Right ventricle myocardium inferior (tissue), 1 donor: ENCODE measurements at places on chromosomes 2 and 18.

DNA sequence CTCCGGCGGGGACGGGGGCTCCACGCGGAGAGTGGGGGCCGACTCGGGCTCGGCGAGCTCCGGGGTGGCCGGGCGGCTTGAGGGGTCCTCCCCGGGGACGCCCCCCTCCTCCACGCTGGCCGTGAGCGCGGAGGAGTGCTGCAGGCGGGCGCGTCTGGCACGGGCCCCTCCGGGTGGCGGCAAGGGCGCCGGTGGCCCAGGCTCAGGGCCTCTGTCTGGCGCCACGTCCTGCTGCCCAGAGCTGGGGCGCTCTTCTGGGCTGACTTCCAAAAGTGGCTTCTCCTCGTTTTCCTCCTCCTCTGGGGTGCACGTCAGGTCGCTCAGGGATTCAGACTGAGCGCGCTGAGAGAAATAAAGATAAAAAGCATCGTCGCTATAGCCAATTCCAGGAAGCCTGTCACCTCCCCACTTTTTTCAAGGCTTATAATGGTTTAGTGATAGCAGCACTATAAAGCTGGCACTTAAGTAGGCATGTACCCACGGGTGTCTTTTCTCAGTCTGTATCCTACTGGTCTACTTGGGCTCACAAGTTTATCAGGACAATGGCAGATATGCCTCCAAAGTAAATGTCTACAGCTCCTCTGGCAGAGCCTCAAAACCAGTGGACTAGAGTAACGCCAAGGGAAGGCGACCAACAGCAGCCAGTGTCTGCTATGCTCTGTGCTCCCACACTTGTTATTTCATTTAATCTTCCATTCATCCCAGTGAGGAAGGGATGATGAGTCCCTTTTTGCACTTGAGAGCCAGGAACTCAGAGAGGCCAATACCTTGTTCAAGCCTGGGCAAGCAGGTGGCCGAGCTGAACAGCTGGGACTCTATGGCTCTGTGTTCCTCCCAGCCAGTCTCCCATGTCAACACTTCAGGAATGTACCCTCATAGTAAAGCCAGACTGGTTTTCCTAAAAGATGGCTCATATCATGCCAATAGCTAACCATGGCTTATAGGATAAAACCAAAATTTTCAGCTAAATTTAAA is 92.6 kb upstream of the MGAT4A start:
- no peak for DNase-seq

DNA sequence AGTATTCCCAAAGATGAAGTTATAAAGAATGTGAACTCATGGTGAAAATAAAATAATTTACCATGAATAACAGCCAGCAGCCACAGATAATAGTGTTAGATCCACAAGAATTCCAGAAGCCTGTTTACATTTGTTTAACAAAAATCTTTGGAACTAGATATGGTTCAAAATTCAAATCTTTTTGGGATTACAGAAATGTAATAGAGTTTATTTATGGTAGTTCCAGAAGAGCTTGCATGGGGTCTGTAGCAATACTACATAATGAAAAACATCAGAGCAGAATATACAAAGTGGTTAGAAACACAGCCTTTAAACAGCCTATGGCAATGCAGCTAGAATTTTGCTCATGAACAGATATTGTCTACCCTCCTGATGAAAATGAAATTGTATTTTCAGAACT is 179.1 kb downstream of the RDH14 start:
- DNase-seq: no peak

- DNase-seq: no peak
Measured at GRCh38 chr2:71785516-71785981, 332.2 kb downstream of the DYSF start.

DNA sequence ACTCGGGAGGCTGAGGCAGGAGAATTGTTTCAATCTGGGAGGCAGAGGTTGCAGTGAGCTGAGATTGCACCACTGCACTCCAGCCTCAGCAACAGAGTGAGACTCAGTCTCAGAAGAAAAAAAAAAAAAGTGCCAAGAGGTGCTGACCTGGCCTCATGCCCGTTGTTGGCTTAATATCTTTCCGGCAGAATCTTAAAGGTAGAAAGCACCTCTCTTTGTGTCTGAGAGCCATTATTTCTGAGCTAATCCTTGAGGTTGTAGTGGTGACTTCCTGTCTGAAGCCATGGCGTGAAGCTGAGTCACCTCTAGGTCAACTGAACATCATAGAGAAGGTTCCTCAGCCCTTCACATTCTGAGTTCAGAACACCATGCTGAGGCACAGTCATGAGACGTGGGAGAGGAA is 60.4 kb downstream of the WDSUB1 start:
- no peak for DNase-seq

- DNase-seq: no peak
Measured at GRCh38 chr2:52395912-52396311, 1364.0 kb upstream of the NRXN1 start.

DNA sequence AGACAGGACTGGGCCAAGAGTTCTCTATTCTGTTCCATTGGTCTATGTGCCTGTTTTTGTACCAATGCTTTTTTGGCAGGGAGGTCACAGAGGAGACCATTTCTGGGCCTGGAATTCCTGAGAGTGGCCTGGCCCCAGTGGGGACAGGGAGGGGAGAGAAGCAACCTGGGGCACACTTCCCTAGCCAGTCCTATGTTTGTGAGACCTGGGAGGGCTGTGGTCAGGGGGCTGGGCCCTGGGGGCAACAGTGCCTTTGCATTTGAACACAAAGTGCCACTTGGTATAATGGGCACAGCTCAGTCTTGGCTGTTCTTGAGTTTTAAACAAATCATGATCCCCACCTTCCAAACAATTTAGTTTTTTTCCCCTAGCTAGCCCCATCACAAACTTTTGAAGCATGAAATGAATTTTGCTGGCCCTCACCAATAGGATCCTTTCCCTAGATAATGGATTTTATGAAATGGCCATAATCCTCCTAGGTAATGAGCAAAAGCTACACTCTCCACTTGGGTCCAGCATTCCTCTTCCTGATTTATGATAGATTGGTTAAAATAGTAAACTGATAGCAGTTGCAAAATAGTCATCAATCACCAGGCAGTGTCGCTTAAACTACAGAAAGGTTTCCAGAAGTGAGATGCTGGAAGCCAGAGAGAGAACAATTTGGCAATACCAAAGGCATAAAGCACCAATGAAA is 133.5 kb downstream of the GLI2 start:
- DNase-seq: peak; percentile 59

GRCh38 chr2:237500681-237501424 is 13.8 kb downstream of the MLPH start:
- no peak for DNase-seq

GRCh38 chr2:102498414-102498813 is 25.4 kb downstream of the SLC9A4 start:
- DNase-seq: no peak

GRCh38 chr2:189954989-189955388 is 107.5 kb downstream of the MSTN start:
- DNase-seq: no peak

GRCh38 chr2:100941646-100942240 is 60.3 kb upstream of the RPL31 start:
- no peak for DNase-seq

DNA sequence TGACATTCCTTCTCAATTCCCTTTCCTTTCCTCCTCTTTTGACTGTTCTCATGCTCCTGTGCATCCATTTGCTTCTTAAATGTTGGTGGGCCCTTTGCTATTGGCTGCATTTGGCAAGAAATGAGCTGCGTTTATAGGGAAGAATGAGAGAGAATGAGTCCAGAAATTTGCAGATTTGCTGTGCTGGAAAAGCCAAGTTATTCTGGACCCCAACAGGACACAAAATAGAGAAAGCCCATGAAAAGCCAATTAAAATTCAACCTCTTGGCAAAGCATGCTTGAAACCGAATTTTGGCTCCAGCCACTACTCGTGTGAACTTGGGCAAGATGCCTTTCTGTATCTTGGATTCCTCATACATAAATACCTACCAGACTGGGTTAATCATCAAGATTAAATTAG is 1.3 kb upstream of the SCLY start:
- no peak for DNase-seq

- DNase-seq: peak; percentile 73
Measured at GRCh38 chr2:240452462-240453256, 17.2 kb downstream of the GPC1 start.

GRCh38 chr2:203763241-203763937 is 57.0 kb downstream of the CD28 start:
- no peak for DNase-seq

DNA sequence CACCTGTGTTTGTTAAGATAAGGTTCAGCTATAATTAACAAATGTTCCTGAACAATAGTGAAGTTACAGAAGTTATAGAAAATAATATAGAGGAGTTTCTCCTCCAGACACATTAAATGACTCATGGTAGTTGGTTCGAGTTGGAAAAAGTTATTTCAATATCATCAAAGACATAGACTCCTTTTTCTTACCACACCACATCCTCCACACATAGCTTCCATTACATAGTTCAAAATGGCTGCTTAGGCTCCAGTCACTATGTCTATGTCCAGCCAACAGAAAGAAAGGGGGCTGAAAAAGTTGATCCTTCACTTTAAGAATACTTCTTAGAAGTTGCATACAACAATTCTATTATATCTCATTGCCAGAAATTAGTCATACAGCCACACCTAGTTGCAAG is 50.7 kb downstream of the DYNAP start:
- DNase-seq: no peak

- no peak for DNase-seq
Measured at GRCh38 chr2:112296407-112296806, 21.0 kb downstream of the ZC3H6 start.

DNA sequence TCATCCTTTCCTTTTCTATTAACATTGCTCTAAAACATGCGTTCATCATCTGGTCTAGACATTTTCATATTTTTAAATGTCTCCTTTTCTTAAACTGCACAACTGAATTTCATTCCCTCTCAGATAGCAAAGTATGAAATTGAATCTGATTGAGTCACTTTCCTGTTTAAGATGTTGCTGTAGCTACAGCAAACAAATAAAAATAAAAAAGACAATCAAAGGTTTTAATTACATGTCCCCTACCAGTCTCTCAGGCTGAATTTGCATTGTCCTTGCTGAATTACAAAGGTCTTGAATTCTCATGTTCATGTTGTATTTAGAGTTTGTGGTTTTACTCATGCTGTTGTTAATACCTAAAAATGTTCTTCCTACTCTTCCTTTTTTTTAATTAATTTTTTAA is 537.9 kb upstream of the LRATD1 start:
- no peak for DNase-seq

DNA sequence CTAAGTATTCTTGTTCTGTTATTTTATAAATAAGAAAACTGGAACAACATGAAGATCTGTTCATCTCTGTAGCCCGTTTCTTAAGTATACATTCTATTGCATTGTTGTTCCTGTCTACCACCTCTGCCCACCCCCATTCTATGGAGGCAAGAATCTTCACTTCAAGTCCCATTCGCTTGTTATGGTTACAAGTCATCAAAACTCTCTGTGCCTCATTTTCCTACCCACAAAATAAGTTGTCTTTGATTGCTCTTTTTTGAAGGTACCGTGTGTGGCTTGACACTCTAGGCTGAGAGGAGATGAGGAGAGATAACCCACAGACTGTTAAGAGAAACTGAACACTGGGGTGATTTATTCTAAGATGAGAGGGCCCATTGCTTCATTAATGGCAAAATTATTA is 2.9 kb upstream of the EVA1A start:
- DNase-seq: no peak

DNA sequence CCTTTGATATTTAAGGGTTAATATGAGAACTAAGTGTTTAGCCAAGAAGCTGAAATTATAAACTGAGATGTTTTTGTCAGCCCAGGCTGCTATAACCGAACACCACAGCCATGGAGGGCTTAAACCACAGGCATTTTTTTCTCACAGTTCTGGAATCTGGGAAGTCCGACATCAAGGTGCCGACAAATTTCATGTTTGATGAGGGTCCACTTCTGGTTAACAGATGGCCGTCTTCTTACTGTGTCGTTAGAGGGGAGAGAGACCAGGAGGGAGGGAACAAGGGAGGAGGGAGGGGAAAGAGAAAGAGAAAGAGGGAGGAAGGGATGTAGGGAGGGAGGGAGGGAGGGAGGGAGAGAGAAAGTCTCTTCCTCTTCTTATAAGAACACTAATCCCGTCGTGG is 6.5 kb upstream of the CNDP2 start:
- no peak for DNase-seq

DNA sequence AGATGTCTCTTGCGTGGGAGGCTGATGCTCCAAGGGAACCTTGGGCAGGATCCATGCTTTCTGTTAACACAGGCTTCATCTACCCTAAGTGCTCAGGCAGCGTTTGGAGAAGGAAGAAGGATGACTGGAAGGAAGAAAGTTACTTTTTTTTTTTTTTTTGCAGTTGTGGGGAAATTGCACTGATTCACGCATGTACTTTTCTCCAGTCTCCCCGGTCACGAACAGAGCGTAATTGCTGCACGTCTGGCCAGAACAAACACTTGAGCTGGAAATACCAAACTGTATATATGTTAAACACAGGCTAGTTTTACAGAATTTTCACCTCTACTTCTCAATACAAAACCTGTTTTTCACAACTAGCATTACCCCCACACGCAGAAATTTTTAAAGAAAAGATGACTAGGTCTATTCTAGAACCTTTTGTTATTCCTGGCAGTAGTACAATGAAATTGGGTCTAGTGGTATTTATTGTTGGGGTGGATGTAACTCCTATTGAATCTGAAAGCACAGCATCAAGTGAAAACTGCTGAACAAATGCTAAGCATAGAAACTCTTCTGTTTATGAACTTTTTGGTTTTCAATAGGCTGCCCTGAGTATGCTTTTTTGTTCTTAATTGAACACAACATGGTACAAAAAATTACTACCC is 9.3 kb upstream of the SCYGR5 start:
- no peak for DNase-seq

GRCh38 chr18:29556070-29556469 is 1379.1 kb upstream of the CDH2 start:
- DNase-seq: no peak

DNA sequence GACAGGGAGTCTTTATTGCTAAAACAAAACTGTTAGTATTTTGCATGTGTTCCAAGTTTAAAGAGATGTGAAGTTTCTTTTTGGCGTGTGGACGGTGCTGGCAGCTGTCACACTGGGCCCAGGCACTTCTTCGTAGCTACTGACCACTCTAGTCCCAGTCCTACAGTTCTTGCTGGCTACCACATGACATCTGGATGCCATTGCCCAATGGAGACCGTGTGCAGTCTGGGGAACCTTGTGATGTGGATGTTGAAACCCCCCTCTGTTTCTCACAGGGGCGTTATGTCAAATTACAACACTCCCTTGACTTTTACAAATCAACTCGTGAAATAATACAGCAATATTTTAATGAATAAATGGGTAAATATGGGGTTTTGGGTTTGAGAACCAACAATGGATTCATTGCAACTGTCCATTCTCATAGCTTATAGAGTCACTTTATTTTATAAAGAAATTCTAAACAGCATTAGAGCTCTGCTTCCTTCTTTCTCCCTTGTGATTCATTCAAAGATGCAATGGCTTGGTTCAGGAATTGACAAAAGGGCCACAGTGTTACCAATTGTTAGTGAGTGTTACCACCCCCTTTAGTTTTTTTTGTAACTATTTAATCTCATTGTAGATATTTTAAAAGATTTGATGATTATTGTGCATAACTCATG is 1.2 kb downstream of the GPD2 start:
- no peak for DNase-seq

DNA sequence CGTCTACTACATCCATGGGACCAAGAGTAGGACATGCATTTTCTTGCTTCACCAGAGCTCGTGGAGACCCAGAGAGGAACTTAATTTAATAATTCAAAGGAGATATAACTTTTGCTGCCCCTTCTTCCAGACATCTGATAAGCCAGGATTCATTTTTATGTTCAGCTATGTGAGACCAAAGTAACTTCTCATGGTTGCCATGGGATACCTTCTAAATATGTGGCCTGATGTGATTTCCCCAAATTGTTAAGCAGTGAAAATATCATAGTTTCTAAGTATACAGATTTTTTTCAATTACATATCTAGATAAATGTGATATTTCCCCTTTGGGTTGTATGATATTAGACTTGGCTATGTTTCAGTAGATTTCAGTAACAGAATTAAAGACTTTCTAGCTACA is 185.5 kb upstream of the FN1 start:
- DNase-seq: no peak
